ENCODE measurements at places on chromosomes 11 and 22. TPM values are rescaled to one million over a fixed set of nuclear protein-coding genes. Genes with fewer than 3 reads are reported as not detected.

DNA sequence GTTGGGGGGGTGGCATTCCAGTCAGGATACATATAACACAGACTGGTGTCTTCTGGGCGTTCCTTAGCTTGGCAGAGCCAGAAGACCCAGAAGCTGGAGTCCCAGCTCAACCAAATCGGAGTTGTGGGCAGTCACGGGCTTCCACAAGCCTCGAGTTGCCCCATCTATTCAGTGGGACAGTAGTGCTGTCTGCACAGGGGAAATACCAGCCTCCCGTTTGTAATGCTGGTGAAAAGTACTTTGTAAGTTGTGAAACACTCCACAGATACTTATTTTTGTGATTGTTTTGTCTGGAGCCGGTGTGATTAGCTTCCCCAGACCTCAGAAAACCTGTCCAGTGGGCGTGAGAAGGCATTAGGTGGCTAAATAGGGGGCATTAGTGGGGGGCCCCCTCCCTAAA, 13.6 kb downstream of the DGKZ start:
- H3K36me3 ChIP-seq = no peaks in the 10 kb centered on the region
- no peaks in the 10 kb centered on the region for H3K27me3 ChIP-seq

- no peak overlapping the region for H3K27ac ChIP-seq
- H3K4me3 ChIP-seq = no peak overlapping the region
- peaks cover 14% of the 10 kb centered on the region for H3K4me1 ChIP-seq
Observed at GRCh38 chr11:6468712-6469495, 4.8 kb downstream of the TRIM3 start.

BRSK2 gene
- total RNA-seq = 0.81 TPM

SLC22A6 gene
- not detected for total RNA-seq
